ENCODE measurements at places on chromosomes 1 and 21.

GRCh38 chr1:10941891-10942541, 70.4 kb upstream of the TARDBP start:
- DNase-seq: peak; percentile 64

GRCh38 chr1:226643177-226643576, 94.6 kb downstream of the STUM start:
- peak; percentile 38 for DNase-seq

- DNase-seq: no peak
Observed at GRCh38 chr1:30648408-30649000, 74.9 kb downstream of the MATN1 start.

- DNase-seq: no peak
Observed at GRCh38 chr1:94169126-94169525, 48.2 kb upstream of the ABCA4 start.

DNA sequence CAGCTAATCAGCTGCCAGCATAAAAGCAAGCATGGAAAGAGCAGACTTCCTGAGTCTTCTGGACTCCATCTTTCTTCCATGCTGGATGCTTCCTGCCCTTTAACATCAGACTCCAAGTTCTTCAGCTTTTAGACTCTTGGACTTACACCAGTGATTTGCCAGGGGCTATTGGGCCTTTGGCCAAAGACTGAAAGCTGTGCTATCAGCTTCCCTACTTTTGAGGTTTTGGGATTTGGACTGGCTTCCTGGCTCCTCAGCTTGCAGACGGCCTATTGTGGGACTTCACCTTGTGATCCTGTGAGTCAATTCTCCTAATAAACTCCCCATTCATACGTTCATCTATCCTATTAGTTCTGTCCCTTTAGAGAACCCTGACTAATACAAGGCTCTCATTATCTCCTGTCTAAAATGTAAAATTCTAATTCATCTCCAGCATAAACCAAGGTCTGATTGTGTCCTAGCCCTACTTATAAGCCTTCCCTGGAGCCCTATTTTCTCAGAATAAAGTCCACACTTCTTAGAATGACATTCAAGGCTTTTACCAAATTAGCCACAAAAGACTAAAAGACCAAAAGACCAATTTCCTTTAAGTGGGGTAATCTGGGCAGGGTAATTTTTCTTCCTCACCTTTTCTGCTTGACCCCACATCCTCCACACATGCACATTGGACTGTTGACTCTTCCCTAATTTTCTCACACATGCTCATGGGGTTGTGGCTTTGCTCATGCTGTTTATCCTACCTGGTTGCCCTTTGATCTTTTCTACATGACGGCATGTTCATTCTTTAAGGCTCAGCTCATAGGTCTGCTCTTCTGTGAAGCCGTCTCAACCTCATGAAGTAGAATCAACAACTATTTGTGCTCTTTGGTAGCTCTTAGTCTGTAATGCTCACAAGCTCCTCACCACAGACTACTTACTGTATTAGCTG, 18.1 kb upstream of the ENAH start:
- DNase-seq: no peak

DNA sequence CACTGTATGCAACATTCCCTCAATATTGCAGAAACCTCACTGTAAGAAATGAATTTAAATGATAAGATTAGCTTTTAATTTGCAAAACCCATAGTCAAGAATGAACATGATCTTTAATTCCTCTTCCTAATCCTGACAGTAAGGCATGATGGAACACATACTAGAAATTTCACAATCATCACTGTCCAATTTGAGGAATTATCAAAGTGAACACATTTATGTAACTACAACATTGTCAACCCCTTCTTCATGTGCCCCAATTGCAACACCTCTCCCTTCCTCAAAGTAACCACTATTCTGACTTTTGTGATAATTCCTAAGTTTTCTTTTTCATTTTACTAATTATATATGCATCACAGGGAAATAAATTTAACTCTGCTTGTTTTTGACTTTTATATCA, 103.1 kb downstream of the LHX8 start:
- DNase-seq: no peak

- DNase-seq: no peak
Observed at GRCh38 chr1:201937624-201938213, 8.6 kb downstream of the LMOD1 start.

- no peak for DNase-seq
Observed at GRCh38 chr1:201393076-201393475, 6.0 kb downstream of the LAD1 start.

GRCh38 chr1:109259674-109260557, 10.6 kb downstream of the CELSR2 start:
- DNase-seq: no peak

DNA sequence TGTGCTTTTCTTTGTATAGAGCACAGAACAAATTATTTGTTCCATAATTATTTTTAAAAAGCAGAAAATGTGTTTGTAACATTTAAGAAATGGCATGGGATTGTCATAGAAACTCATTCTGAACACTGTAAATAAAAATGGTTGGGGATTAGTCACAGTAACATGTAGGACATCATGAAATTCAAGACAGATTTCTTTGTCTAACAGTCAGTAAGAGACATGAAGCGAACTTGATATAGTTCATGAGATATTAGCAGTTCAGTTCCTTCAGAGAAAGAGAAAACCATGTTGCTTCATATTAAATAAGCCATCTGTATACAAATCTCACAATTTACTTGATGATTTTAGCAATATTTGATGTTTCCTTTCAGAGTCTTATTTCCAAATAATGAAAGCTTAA, 19.7 kb downstream of the NFIA start:
- DNase-seq: no peak

DNA sequence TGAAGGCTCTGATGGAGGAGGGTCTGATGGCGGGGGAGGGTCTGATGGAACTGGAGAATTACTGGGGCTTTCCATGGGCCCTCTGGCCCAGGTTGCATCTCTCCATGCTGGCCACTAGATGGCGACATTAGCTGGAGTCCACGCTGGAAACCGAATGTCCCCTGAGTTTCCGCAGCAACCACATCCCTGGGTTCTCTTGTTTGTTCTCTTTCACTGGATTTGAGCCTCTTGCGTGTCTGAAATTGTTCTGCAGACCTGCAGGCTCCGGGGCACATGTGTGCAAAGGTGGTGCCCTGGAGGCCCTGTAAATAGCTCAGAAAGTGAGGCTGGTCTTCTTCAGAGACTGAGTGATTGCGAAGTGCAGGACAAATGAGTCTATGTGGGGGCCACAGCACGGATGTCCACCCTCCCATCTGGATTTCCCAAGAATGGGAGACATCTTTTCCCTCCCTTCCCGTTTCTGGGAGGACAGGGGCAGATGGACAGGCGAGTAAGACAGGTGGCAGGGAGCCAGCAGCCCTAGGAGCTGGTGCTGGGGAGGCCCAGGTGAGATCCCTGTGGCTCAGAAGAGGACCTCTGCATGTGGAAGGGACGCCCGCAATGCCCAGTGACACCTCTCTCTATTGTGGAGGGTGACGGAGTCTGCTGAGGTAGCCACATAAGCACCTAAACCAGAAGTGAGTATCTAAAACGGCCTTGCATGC, 73.2 kb upstream of the ABCG1 start:
- DNase-seq: peak; percentile 74

DNA sequence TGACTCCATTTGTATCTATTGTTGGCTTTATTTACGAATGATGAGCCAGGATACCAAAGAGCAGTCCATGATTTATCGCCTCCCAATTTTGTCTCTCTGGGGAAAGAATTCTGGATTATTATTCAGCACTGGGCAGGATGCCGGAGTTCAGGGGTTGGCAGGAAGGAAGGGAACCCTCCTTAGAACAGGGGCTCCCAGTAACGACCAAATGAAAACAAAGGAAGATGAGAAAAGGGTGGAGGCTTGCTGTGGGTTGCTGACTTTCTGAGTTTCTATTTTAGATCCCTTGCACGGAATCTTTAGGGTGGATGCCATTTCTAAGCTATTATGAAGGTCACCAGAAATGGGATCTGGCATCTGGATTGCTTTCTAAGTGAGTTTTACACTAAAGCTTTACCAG, 231.2 kb upstream of the LYPLAL1 start:
- no peak for DNase-seq

- no peak for DNase-seq
Observed at GRCh38 chr1:229984992-229985612, 81.9 kb upstream of the GALNT2 start.

DNA sequence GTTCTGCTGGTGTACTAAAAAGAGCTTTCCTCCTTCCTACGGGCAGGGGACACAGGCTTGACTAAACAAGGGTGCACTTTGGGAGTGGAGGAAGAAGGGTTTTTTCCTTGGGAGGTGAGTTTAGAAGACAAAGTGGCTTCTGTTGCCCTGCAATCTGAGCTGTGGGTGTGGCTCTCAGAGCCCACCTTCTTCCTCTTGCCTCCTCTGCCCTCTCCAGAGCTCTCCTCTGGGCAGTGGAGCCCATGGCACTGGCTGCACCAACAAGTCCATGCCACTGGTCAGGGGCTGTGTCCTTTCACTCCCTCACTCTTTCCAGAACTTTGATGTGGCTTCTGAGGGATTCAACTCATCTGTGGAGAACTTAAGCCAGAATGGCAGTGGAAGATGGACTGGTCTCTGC, 25.6 kb upstream of the PSMB2 start:
- DNase-seq: no peak

- DNase-seq: no peak
Observed at GRCh38 chr1:206821493-206821892, 43.9 kb upstream of the IL20 start.

DNA sequence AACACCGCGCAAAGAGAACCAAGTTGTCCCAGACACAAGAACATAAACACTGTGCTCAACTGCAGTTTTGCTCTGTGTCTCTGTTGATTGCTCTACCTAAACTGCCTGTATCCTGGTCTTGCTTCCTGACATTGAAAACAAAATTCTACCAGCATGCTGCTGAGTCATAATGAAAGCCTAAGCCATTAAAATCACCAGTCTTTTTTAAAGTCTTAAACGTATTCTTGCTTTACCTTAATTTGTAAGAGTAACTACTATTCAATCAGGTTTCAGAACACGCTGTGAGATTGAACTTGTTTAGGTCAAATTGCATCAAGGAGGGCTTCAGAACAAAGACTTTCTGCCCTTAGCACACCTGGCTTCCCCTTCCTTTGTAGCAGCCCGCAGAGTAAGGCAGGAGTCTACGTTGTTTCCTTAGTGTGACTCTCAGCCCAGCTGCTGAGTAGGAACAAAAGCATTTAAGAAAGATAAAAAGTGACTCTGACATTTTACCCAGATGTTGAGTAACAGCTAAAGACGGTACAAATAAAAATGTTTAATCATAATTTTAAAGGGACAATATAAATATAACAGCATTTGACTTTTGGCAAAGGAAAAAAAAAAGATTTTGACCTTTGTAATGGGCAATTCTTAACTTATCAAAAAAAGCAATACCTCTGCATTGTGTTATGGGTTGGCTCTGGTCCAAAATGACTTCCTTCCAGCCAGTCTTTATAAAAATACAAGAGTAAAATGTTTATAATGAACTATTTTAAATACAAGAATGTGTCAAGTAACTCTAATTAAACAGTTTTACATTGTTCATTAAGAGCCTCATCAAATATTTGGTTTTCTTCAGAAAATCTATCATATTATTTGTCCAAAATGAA, 186.9 kb upstream of the ADGRL4 start:
- DNase-seq: no peak

GRCh38 chr1:20259646-20260045, 31.0 kb upstream of the VWA5B1 start:
- DNase-seq: no peak

GRCh38 chr1:74570797-74571492, 58.5 kb upstream of the LRRC53 start:
- no peak for DNase-seq

- DNase-seq: no peak
Observed at GRCh38 chr1:53392460-53392859, 64.6 kb upstream of the LRP8 start.

GRCh38 chr1:245043611-245043940, 111.2 kb upstream of the KIF26B start:
- DNase-seq: no peak

- DNase-seq: peak; percentile 43
Observed at GRCh38 chr1:11784993-11785769, 20.6 kb downstream of the MTHFR start.

GRCh38 chr1:10489291-10490055, 14.7 kb downstream of the PEX14 start:
- no peak for DNase-seq

DNA sequence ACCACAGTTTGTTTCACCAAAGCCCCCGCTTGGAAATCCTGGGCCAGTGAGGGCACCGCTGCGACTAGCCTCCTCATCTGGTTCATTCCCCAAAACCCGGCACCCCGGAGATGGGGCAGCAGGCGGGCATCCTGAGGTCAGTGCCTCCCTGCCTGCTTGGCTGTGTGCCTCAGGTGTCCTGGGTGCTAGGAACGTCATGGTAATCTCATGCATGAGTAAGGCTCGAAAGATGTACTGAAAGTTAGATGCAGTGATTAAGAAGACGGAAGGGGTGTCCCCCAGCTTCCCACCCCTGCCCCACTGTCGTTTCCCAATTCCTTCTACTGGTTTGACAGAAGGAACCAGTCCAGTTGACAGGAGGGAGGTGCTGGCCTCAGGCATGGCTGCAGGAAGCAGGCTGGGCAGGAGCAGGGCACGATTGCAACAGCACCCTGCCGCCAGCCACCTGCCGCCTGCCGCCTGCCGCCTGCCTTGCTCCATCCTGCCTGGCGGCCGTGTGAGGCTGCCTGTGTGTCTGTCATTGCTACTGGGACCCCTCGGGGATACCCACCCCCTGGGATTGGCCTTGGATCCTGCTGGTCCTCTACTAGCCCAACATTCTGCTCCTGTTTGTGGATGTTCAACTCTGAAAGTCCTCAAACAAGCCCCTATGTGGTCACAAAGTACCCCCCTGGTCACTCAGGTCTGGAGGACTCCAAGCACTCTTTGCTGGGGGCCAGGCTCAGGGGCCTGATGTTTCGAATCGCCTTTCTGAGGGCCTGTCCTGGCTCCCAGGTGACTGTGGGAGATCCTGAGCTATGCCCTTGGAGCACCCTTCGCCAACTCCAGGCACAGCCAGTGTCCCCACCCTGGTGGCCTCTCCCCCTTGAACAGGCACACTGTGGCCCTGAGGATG, 73.0 kb upstream of the IFFO2 start:
- DNase-seq: no peak

DNA sequence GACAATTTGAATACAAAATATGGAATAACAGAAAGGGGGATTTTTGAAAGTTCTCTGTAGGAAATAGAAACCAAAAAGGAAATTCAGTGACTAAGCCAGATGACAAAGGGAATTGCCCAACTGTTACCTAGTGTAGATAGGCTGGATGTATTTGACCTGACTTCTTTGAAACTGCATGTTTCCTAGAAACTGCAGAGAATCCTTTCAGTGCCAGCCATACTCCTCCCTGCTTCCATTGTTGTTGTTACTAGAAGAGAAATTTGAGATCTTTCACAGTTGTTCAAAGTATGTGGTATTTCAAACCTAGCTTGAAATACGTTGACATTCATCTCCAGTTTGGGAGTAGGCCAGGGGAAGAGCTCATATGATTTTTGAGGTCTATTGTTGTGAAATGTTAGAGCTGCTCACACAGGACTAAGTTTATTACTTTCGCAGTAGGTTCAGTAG, 1.8 kb upstream of the GBP5 start:
- peak; percentile 82 for DNase-seq

Measured in CD4-positive, alpha-beta T cell treated with Interleukin-10 for 1 hour (primary cell).